ENCODE measurements at places on chromosomes 1 and 21.

GRCh38 chr1:238690415-238690814, 696.0 kb upstream of the CHRM3 start:
- DNase-seq, result peak; percentile 49

DNA sequence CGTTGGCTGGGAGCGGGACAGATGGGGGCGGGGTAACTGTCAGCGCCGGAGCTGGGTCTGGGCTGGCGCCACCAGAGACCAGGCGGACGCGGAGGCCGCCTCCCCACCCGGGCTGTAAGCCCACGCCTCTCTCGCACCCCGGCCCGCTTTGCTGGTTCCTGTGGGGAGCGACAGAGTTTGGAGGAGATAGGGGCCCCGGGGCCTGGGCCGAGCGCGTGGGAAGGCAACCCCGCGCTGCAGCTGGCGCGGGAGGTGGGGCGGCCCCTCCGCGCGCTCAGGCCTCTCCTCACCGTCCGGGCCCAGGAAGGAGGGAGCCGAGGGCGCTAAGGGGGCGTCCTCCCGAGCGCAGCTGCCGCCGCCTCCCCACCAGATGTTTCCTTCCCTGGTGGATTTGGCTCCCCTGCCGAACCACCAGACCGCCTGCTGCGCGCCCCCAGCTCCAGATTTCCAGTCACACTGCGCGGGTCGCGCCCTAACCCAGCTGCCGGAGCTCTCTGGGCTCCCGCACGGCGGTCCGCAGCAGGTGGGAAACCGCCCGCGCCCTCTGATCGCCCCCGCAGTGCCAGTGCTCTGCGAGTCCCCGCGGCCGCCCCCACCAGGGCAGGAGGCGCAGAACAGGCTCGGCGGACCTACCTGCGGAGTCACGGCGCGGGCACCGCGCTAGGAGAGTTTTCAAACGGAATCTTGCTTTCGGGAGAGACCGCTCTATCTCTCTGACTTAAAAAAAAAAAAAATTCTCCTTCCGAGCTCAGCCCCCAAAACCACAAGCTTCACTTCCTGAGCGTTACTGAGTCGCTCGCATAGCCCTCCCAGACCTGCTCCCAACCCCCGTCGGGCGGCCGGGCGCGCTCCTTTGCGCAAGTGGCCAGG, 1.1 kb downstream of the GFI1 start:
- DNase-seq, result no peak

DNA sequence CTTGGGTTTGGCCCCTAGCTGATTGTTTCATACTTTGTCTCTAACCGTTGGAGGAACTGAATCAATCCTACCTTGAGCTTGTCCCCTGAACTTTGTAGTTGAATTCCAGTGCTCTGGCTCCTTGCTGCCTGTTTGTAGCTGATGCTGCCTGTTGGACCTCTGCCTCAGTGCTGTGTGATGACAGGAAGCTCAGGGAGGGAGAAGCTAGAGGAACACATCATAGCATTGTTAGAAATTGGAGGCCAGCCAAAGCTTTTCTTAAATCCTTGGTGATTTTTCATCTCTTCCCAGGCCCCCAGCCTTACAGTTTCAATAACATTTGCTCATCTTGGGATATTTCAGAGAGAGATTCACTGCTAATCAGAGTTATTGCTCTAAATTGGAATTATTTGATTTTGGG, 34.0 kb downstream of the MACF1 start:
- peak; percentile 97 for DNase-seq

DNA sequence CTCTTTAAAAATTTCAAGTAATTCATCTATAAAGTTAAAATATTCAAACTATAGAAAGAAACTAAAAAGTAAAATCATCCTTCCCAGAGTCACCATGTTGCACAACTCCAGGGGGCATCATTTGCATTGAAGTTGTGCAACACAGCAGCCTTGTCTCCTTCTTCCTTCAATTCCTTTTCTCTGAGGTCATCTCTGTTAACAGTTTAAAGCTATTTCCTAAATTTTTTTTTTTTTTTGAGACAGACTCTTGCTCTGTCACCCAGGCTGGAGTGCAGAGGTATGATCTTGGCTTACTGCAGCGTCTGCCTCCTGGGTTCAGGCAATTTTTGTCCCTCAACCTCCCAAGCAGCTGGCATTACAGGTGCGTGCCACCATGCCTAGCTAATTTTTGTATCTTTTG, 7.1 kb downstream of the RHBG start:
- DNase-seq, result peak; percentile 69

DNA sequence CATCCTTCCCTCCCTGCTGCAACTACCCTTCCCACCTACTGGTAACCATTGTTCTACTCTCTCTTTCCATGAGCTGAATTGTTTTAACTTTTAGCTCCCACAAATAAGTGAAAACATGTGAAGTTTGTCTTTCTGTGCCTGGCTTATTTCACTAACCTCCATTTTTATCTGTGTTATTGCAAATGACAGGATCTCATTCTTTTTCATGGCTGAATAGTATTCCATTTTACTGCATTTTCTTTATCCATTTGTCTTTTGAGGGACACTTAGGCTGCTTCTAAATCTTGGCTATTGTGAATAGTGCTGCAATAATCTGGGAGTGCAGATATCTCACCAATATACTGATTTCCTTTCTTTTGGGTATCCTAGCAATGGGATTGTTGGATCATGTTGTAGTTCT, 80.6 kb downstream of the NOS1AP start:
- no peak for DNase-seq

- no peak for DNase-seq
Observed at GRCh38 chr21:36419241-36419640, 34.0 kb downstream of the CHAF1B start.

DNA sequence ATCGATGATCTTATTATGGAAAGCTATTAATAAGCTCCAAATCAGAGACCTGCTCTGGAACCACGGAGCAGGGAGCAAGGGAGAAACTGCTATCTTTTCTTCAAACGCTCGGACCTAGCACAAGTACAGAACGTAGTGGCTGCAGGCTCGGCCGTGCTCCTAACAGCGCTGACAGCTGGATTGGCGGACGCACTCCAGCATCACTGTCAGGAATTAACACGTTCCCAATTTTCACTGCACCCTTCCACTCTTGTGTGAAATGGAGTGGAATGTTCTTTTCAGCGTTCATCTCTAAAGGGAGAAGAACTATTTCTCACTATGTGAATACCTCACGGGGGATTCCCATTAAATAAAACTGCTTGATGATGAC, 106.9 kb downstream of the ZNF281 start:
- DNase-seq, result no peak
